ENCODE measurements at places on chromosomes 5 and 9. TPM values are rescaled to one million over a fixed set of nuclear protein-coding genes. Genes with fewer than 3 reads are reported as not detected.

SPEF2 gene
- total RNA-seq, result 1.2 TPM

ZDHHC21 gene
- 5.5 TPM for total RNA-seq

ZNF366 gene
- total RNA-seq, result not detected

PITX1 gene
- total RNA-seq, result 4.1 TPM

CCL27 gene
- not detected for total RNA-seq

LCN12 gene
- not detected for total RNA-seq

ERAP2 gene
- total RNA-seq, result 4.8 TPM

CDKN2A gene
- total RNA-seq, result 28.2 TPM

EPB41L4A gene
- 0.09 TPM for total RNA-seq

ADAMTSL1 gene
- 37.5 TPM for total RNA-seq

SPARC gene
- total RNA-seq, result 832 TPM

ISL1 gene
- not detected for total RNA-seq

RANBP6 gene
- total RNA-seq, result 24.5 TPM
